ENCODE measurements at places on chromosomes 6 and 20.

GRCh38 chr6:142867988-142868812 lies 76.8 kb downstream of the HIVEP2 start:
- DNase-seq: no peak

DNA sequence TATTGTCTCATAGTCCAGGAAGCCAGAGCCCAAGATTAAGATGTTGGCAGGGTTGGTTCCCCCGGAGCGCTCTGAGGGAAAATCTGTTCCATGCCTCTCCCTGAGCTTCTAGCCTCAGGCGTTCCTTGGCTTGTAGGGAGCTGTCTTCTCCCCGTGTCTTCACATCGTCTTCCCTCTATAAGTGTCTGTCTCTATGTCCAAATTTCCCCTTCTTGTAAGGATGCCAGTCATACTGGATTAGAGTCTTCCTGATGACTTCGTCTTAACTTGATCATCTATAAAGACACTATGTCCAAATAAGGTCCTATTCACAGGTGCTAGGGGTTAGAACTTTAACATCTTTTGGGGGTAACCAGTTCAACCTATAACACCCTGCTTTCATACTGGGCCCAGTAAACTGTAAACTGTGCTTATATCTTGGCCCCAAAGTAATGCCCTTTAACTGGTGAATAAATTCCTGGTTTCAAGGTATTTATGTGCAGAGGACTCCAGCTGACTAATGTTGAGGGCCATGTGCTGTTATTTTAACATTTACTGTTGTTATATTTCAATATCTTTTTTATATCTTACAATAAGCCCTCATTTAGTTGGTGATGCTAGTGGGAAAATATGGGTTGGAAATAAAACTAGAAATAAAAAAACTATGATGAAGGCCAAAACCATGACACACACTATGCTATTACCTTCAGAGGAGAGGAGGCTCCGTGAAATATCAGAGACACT lies 101.7 kb upstream of the IYD start:
- DNase-seq: no peak

GRCh38 chr20:11056414-11056813 lies 382.6 kb upstream of the JAG1 start:
- DNase-seq: no peak

- no peak for DNase-seq
These were observed 136.3 kb downstream of the PREX1 start for GRCh38 chr20:48691523-48691922.

DNA sequence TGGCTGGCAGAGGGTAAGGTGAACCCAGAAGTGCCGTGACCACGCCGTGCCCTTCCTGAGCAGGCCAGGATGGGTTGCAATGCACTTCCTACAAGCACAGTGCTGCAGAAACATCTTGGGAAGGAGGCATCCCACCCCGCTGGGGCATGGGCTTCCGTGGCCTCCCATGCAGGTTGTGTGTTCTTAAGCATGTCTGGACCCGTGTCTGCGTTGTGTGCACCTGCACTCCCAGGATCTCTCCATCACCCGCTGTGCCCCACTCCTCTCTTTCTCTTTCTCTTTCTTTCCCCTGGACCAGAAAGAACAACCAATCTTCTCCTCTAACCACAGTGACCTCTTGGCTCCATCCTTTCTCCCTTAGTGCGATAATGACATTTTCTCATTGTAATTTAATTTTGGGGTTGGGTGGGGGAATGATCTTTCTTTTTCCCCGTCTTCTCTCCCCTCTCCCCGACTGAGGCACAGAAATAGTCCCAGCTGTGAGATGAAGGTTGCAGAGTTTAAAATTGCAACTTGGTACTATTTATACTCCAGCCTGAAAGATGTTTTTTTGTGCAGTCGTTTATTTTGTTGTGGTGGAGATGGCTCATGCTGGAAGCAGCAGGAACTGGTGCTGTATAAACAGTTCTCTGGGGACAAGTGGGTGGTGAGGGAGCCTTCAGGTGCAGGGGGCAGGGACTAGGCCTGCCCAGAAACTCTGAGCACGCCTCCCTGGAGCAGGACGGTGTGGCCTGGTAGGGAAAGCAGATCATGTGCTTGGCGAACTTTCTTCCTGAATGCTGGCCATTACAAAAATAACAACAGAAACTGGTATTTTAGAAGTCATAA lies 20.5 kb downstream of the BCAS4 start:
- DNase-seq: no peak

DNA sequence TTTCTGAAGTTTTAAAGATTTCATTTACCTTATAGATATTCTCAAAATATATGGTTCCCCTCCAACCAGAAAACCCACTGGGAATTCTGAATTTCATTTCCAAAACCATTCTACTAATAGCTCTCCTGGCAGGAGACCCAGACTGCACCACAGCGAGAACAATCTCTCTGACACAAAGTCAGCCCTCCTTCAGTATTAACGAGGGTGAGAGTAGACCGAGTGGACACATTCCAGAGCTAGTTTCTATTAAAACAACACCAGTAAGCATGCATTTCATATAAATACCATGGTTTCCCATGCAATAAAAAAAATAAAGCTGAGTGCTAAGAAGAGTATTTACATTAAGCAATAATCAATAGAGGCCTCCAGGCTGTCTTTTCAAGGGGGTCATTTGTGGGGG lies 899.6 kb upstream of the SLC35B3 start:
- no peak for DNase-seq

- no peak for DNase-seq
These were observed 483.5 kb downstream of the PRKN start for GRCh38 chr6:162244031-162244430.

- no peak for DNase-seq
These were observed 19.2 kb upstream of the STK38 start for GRCh38 chr6:36566418-36566905.

DNA sequence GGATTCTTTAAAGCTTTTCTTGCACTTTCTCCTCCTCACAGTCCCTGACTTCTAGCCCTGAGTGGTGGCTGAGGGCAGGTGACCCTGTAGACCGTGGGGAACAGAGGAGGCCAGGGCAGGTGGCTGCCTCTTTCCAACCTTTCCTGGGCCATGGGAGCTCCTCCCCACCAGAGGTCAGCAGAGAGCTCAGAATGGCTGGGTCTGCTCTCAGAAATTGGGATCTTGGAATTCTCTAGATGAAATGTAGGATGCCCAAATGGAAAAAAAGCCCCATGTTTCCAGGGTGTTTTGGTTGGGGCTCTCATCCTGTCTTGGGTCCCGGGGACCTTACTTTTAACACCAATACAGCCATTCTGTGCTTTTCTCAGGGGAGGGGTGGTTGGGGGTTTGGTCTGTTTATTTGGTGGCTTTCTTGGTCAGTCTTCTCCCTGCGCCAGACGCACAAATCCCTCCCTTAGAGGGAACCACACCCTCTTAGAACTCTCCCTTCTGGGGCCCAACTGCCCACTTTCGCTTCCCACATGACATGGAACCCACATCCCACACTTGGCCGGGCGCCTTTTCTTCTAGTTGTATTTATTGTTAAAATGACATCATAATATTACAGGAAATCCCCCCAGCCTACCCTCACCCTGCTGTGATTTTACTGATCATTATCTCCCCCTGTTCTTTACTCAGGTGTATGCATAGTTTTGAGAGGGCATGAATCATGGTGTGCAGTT lies 17.9 kb downstream of the GNAS start:
- peak; percentile 51 for DNase-seq

DNA sequence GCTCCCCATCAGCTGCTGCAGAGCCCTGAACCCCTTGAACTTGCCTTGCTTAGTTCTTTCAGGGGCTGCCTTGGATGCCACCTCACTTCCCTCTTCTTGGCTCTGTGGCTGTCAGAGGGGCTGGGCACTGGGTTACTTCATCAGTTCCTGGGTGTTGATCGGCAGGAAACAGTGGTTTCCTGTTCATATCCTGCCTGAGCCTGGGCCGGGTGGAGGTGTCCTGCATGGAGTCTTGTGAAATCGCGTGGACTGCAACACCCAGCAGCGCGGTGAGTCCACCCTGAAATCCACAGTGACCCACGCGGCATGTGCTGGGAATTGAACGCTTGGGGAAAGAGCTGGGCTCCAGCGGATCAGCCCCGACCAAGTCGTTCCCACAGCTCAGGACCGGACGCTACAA lies 97.5 kb downstream of the CDH26 start:
- DNase-seq: peak; percentile 22

- no peak for DNase-seq
These were observed 271.9 kb upstream of the MARCKS start for GRCh38 chr6:113585246-113585645.

DNA sequence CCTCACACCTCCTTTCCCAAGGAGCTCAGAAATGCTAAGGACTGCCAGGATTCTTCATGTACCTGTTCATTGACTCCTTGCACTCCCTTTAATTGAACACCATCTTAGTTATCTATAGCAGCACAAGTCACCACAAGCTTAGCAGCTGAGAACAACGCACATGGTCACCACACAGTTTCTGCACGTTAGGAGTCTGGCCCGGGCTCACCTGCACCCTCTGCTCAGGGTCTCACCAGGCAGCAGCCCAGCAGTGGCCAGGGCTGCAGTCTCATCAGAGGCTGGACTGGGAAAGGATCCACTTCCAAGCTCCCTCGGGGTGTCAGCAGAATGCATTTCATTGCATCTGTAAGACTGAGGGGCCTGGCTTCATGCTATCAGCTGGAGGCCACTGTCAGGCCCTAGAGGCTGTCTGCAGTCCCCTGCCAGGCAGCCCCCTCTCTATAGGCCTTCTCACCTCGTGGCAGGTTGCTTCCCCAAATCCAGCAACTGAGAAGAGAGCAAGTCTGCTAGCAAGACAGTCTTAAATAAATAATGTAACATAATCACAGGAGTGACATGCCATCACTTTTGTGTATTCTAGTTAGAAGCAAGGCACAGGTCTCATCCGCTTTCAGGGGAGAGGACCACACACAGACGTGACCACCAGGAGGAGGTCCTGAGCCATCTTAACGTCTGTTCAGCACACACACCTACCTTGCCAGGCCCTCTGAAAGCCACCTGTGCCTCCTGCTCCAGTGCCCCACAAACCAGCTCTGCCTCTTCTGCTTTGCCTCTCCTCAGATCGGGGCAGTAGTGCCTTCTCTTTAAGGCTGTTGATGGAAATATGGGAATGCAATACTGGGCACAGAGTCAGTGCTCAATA lies 165.2 kb upstream of the CST7 start:
- no peak for DNase-seq

- no peak for DNase-seq
These were observed 9.5 kb upstream of the PAQR8 start for GRCh38 chr6:52352239-52353018.
